Activated naive CD8-positive, alpha-beta T cell treated with anti-CD3 and anti-CD28 coated beads, Interleukin-2, amount 50 U/mL, for 16 hours (primary cell): ENCODE measurements at places on chromosomes 4 and X.

GRCh38 chrX:133677123-133678063 lies 262.1 kb upstream of the GPC4 start:
- no peak for DNase-seq

GRCh38 chrX:16892504-16893362 lies 22.6 kb upstream of the RBBP7 start:
- no peak for DNase-seq

GRCh38 chrX:143429811-143430210 lies 87.5 kb downstream of the SPANXN3 start:
- no peak for DNase-seq

GRCh38 chr4:155705664-155706063 lies 39.0 kb downstream of the GUCY1A1 start:
- DNase-seq: no peak

- no peak for DNase-seq
Measured at GRCh38 chr4:498328-498904, 540 bp downstream of the ZNF721 start.

DNA sequence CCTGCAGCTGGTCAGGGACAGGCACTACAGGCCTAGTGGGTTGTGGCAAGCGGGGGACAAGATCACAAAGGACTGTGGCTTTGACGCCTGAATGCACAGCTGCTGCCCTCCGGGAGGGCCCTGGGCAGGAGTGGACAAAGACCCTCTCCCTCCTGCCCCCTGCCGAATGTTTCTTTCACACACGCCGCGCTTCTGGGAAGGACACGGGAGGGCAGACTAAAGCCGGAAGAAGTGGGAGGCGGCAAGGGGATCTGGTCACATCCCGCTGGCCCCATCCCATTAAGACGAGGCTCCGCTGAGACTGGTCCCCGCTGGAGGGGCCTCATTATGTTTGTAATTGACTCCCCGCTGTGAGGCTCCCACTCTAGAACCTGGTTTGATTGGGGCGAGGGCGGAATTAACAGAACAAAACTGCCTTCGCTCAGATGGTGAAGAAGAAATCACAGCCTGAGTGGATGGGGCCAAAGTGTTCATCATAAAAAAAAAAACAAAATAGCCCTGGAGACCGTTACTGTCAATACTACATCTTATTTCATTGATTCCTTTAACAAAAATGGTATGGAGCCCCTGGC lies 37.8 kb upstream of the PSAPL1 start:
- DNase-seq: no peak

- no peak for DNase-seq
Measured at GRCh38 chrX:134244043-134244442, 7.1 kb downstream of the CCDC160 start.

- DNase-seq: no peak
Measured at GRCh38 chrX:22664826-22665225, 334.9 kb upstream of the DDX53 start.

- peak; percentile 79 for DNase-seq
Measured at GRCh38 chr4:102760645-102761295, at the start of gene MANBA. Gene MANBA (minus strand): TSS chr4:102760968. CDS start chr4:102760894, 74 bp downstream.

GRCh38 chr4:93144644-93145043 lies 683.9 kb upstream of the ATOH1 start:
- no peak for DNase-seq

DNA sequence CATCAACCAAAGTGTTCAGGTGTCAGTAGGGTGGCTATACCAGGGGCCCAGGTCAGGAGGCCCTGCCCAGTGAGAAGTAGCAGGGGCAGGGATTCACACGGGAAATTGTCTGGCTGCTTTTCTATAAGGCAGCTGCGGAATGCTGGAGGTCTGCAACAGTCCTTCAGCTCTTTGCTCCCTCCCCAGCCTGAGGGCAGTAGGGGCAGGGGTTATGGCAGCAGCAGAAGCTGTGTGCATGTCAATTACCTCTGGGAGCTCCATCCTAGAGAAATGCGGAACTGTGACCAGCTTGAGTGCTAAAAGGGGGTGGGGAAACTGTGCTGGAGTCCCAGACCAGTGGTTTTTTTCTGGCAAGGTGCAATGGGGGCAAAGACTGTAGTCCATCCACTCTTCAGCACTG lies 810.4 kb downstream of the PCDH7 start:
- DNase-seq: no peak

GRCh38 chr4:52057196-52057595 lies 6.1 kb downstream of the SPATA18 start:
- DNase-seq: no peak

GRCh38 chr4:107470173-107470572 lies 249.9 kb downstream of the PAPSS1 start:
- no peak for DNase-seq
